ENCODE measurements at places on chromosomes 12 and 14.

DNA sequence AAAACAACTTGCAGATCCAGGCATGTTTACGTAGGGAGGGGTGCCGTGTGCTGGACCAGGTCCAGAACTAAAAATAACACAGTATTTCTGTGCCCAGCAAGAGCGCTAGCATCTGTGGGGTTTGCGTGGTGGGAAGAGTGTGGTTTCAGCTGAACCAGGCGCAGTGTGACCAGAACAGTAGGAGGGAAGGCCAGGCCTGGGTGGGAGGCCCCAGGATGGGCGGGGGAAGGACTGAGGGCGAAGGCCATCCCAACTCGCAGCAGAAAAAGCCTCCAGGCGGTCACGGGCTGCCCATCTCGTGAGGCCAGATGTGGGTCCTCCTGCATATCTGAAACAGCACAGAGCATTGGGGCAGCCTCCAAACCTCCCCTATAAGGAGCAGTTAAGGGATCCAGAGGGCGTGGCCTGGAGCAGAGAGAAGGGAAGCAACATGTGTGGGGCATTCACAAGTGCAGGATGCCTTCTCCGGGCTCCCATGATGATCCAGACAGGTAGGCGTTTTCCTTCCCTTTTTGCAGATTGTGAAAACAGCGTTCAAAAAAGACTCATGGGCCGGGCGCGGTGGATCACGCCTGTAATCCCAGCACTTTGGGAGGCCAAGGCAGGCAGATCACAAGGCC lies 17.8 kb upstream of the CD9 start:
- DNase-seq = no peak

GRCh38 chr12:44021471-44021971 lies 185.6 kb downstream of the TMEM117 start:
- DNase-seq = no peak

- DNase-seq = no peak
These were observed 26.9 kb downstream of the CMKLR1 start for GRCh38 chr12:108312073-108312659.

DNA sequence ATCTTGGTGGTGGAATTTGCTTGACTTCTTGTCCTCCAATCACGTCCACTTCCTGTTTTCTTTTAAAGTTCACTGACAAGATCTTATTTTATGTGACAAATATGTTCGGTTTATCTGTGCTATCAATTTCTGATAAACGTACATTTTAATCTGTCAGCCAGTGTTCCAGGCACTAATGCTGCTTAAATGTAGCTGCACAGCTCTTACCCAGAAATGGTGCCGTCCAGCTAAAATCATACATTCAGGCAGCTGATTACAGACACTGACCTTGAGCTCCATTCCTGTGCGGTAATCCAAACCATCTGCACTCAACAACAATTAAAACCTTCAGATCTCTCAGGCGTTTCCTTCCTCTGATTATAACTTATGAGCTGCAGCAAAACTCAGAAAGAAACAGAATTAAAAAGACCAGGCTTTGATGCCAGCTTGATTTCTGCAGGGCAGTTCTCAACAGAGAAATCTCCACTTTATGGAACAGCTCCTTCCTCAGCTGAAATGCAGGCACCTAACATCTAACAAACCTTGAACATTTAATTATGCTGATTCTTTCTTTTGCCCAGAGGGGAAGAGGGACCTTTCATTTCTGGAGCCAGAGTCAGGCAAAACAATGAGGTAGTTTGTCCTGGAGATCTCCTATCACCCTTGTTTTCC lies 26.4 kb upstream of the RASSF3 start:
- DNase-seq = no peak

- no peak for DNase-seq
These were observed 7.1 kb downstream of the SUOX start for GRCh38 chr12:56004211-56004610.
